Lung (tissue), 17 donors: ENCODE measurements at places on chromosomes 7 and 10. TPM values are rescaled to one million over a fixed set of nuclear protein-coding genes. Genes with fewer than 3 reads are reported as not detected.
A peak's percentile ranks its signal among the peaks of the same experiment; 100 is the strongest.

CFAP70 gene
- total RNA-seq = 11.2 TPM

SPDYE3 gene
- not detected for total RNA-seq

DNA sequence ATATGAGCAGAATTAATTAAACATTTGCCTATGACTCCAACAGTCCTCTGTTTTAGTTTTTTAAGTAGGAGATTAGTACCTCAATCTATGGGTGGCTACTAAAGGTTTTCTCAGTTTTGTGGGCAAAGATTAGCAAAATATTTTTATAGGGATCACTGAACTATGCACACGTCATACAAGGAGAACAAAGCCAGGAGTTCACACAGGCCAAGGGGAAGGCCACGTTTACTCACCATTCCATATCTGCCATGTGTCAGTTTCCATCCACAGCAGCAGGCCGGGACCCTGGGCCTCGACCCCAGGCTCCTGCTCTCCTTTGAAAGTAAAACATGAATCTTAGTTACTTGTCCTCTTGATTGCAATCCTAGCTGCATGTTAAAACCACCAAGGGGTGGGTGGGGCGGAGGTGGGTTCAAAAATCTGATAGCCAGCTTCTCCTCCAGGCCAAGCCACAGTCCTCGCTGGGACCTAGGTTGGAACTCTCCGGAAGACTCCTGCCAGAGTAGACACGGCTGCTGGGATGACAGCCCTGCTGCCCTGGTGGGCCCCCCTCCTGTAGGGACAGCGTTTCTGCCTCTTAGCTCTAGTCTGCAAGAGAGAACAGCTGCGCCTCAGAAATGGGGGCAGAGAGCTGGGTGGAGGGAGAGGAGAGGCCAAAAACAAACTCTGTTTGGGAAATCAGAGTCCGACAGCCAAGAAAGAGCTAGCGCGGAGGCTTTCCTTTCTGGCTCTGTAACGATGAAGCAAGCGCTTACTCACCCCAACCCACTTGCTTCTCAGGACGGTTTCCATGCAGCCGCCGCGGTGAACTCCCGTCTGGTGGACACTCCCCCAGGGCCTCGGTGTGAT, 35.6 kb downstream of the PITRM1 start:
- no peak overlapping the region for H3K4me3 ChIP-seq
- DNase-seq = peak; percentile 20
- no peaks in the 10 kb centered on the region for H3K27me3 ChIP-seq
- no peak overlapping the region for H3K27ac ChIP-seq
- H3K36me3 ChIP-seq = peaks cover 53% of the 10 kb centered on the region

DNA sequence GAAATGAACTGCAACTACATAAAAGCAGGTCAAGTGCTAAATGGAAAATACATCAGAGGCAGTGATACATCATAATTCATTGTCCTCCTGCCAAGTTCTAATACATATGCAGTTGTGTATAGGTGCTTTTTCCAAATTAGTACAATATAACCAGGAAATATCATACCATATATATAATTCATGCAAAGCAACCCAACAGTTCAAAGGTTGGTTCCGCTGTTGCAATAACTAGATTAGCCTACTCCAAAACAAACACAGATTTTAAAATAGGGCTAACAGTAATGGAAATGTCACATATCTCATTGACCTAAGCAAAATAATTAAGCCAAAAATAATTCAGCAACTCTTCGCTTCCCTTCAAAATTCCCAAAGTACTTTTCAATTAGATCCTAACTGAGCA, 88.9 kb upstream of the NEBL start:
- H3K4me3 ChIP-seq = no peak overlapping the region
- DNase-seq = no peak
- no peaks in the 10 kb centered on the region for H3K36me3 ChIP-seq
- H3K4me1 ChIP-seq = no peaks in the 10 kb centered on the region

DNA sequence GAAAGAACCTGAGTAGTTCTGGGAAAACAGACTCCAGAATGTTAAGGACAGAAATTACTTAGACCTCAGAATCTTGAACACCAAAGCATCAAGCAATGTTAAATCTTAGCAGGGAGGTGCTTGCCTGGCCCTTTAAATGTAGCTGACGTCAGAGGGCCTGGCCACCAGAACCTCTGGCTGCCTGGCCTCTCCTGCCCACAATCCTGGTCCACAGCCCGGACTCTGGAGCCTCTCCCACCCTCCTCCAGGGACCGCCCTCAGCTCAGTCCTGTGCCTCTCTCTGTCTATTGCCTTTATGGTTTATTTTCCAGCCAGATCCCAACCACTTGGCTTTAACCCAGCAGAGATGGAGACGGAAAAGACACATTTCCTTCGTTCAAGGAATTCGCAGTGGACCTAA, 42.2 kb upstream of the EGR2 start:
- no peak overlapping the region for H3K4me3 ChIP-seq
- H3K27me3 ChIP-seq = no peaks in the 10 kb centered on the region
- no peaks in the 10 kb centered on the region for H3K4me1 ChIP-seq
- H3K36me3 ChIP-seq = no peaks in the 10 kb centered on the region
- DNase-seq = no peak

DNA sequence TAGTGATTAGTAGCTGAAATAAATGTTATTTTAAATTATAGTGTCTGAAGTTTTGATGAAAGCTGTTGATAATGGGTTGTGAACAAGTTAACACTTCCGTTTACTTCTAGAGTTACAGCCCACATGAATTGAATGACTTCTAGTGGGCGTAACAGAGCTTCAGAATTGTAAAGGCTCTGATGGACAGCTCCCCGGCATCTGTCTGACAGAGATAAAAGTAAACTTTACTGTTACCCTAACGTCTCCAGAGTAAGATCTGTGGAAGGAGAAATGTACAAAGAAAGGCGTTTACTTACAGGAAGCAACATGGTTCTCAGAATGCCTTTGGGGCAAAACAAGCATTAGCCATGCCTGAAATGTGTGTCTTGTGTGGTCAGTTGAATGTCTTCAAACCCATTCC, 124.4 kb downstream of the ADARB2 start:
- no peaks in the 10 kb centered on the region for H3K4me1 ChIP-seq
- H3K4me3 ChIP-seq = no peak overlapping the region
- no peak for DNase-seq
- H3K27me3 ChIP-seq = peaks cover 16% of the 10 kb centered on the region
- no peak overlapping the region for H3K27ac ChIP-seq
